Keratinocyte (primary cell): ENCODE measurements at places on chromosomes 6 and 20. TPM values are rescaled to one million over a fixed set of nuclear protein-coding genes. Genes with fewer than 3 reads are reported as not detected.
A peak's percentile ranks its signal among the peaks of the same experiment; 100 is the strongest.

The PKIB gene
- 4.4 to 8.7 TPM (median 5.8 TPM) in 3 replicates for polyA plus RNA-seq

DNA sequence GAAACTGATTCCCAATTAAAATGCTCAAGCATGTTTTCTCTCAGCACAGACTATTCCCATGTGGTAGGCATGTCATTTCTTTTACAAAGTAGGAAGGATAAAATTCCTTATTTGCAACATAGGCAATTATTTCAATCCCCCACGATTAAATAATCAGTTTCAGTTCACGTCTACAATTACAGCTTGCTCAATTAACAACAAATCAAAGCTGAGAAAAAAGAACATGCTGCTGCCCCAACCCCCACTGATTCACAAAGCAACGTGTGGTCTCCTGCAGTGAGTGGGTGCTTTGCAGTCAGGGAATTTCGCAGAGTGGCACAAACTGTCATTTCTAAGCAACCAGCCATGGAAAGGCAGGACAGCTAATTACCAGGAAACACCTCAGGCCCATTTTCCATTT lies 17.0 kb downstream of the RNASET2 start:
- DNase-seq = no peak

The HRH3 gene
- not detected in 3 replicates for polyA plus RNA-seq

The HSPA1A gene
- polyA plus RNA-seq = 95.5 to 142 TPM (median 110 TPM) in 3 replicates

GRCh38 chr6:154864066-154864430 lies 130.8 kb downstream of the SCAF8 start:
- DNase-seq = no peak

The GRIK2 gene
- 0.01 to 0.26 TPM (median 0.03 TPM) in 3 replicates for polyA plus RNA-seq

GRCh38 chr20:7379621-7380220 lies 560.5 kb downstream of the HAO1 start:
- no peak for DNase-seq

DNA sequence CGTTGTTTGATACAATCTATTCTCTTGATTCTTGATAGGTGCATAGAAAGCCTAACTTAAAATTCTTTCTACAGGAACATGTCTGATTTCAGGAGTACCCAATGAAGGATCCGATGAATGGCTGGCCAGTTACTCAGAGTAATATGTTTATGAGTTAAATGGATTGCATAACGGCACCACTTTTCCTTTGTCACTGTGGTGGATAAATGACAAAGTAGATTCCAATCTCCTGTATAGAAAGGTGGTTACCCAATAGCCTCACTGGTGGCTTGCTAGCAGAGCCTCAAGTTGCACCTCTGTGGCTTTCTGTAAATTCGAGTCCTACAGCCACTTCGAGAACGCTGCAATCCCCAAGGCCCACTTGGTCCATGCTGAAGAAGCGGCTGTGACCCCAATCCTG lies 28.4 kb downstream of the LHFPL5 start:
- DNase-seq = no peak

- peak; percentile 11 for DNase-seq
These were observed 279.3 kb upstream of the TCF21 start for GRCh38 chr6:133609415-133610226.

GRCh38 chr6:54516321-54516720 lies 208.1 kb downstream of the TINAG start:
- DNase-seq = no peak

The RGS17 gene
- polyA plus RNA-seq = 0.10 to 0.22 TPM (median 0.14 TPM) in 3 replicates
